Epithelial cell of proximal tubule (primary cell): ENCODE measurements at places on chromosomes 5 and 9. TPM values are rescaled to one million over a fixed set of nuclear protein-coding genes. Genes with fewer than 3 reads are reported as not detected.
A peak's percentile ranks its signal among the peaks of the same experiment; 100 is the strongest.

GRCh38 chr5:136529081-136529480, 163.7 kb upstream of the TRPC7 start:
- DNase-seq, result no peak

GRCh38 chr9:105554042-105554441, 3.9 kb upstream of the FKTN start:
- DNase-seq, result no peak

- DNase-seq, result no peak
Observed at GRCh38 chr9:119477197-119477596, 108.0 kb upstream of the BRINP1 start.

DNA sequence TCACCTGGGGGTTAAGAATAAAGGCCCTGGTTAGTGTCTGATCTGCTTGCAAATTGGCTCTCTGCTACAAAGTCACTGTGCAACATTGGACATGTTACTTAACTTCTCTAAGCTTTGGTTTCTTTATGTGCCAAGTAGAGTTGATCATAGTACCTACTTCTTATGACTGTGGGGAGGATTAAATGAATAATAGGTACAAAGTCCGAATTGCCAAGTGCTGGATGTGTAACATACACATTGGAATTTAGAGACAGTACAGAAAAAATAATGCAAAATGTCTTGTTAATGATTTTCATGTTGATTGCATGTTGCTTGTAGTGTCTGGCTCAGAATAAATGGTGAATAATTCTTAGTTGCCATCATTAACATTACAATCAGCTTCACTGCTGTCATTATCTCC, 2.2 kb downstream of the DOCK8 start:
- DNase-seq, result no peak

DNA sequence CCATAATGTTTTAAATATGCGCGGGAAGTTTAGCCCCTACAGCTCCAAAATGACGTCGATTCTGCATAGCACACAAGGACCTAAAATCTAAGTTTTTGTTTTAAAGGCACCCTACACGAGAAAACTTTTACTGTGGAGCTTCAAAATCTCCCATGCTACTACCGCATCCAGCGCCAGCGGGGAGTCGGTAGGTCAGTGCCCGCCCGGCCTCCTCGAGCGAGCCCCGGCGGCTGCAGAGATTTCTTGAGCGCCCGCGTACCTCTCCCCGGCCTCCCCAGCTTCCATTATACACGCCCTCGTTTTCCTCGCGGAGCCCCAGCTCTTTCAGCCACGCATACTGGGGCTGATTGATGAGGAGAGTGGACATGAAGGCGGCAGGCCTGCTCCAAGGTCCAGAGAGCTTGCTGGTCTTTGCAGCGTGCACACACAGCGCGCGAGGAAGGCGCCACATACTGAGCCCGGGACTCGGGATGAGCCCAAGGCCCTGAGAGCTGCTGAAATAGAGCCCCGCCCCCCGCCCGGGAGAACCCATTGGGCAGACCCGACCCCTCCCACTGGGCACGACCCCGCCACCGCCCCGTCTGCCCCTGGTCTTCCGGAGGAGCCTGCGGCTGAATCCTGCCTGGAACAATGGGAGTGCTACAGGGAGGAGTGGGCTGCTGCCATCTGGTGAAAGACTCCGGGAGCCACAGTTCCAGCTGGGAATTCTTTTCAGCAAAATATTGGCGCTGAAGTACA, at the start of gene ALDH7A1:
Gene ALDH7A1 (minus strand): TSS at position 472 of the 738 bp plus-strand sequence. CDS start 21 bp downstream, at position 451.
- DNase-seq, result peak; percentile 59

- no peak for DNase-seq
Observed at GRCh38 chr5:100840370-100840769, 62.7 kb downstream of the ST8SIA4 start.

GRCh38 chr9:137721899-137722298, 103.1 kb downstream of the EHMT1 start:
- no peak for DNase-seq

DNA sequence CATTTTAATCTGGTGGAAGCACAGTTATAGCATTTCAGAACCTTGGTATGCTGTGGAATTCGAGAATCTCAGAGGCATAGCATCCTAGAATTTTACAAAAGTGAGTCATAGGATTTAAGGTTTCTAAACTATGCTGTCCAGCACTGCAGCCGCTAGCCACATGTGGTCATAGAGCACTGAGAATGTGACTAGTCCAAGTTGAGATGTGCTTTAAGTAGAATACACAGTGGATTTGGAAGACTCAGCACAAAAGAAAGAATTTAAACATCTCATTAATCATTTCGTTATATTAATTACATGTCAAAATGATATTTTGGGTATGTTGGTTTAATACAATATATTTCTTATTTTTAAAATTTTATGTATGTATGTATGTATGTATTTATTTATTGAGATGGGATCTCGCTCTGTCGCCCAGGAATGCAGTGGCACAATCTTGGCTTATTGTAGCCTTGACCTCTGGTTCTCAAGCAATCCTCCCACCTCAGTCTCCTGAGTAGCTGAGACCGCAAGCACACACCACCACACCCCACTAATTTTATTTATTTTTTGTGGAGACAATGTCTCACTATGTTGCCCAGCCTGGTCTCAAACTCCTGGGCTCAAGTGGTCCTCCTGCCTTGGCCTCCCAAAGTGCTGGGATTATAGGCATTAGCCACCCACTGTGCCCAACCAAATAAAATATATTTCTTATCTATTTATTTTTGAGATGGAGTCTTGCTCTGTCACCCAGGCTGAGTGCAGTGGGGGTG, 20.4 kb upstream of the RPS14 start:
- DNase-seq, result peak; percentile 90

GRCh38 chr9:5111696-5112095, 73.7 kb downstream of the INSL6 start:
- no peak for DNase-seq

DNA sequence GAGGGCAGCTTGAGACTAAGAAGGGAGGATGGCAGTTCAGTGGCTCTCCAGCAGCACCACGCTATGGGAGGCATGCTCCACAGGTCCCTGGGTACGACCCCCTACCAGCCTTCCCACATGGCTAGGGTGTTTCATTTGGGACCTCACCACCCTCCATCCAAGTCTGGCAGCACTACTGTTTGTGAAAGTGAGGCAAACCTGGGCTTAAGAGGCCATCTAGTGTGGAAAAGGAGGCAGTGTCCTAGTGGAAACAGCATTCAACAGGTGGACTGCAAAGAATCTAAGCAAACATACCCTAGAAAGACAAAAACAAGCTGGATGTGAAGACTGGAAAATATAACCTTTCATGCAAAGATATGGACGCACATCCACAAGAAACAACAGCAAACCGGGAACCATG, 4.8 kb upstream of the C5orf47 start:
- no peak for DNase-seq

DNA sequence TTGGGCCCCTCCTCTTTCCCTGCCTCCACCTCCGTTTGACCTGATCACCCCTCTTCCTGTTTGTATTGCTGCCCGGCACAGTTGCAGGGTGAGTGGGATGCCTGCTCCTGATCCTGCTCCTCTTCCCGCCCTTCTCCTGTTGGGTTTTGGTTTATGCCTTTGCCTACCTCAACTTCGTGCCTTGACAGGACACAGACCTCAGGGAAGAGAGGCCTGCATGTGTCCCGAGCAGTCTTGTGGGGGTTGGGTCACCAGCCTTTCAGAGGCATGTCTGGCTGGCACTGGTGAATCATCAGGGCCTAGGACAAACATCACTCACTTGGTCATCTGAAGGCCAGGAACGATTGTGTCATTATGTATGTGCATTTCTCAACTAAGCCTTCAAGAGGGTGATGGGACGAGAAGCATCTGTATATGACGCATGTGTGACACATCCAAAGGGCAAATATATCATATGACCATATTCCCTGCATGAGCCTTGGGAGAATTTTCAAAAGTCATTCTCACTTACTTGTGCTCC, 56.9 kb downstream of the NPR3 start:
- DNase-seq, result peak; percentile 40

GRCh38 chr9:98778251-98778650, 18.1 kb downstream of the ANKS6 start:
- no peak for DNase-seq

DNA sequence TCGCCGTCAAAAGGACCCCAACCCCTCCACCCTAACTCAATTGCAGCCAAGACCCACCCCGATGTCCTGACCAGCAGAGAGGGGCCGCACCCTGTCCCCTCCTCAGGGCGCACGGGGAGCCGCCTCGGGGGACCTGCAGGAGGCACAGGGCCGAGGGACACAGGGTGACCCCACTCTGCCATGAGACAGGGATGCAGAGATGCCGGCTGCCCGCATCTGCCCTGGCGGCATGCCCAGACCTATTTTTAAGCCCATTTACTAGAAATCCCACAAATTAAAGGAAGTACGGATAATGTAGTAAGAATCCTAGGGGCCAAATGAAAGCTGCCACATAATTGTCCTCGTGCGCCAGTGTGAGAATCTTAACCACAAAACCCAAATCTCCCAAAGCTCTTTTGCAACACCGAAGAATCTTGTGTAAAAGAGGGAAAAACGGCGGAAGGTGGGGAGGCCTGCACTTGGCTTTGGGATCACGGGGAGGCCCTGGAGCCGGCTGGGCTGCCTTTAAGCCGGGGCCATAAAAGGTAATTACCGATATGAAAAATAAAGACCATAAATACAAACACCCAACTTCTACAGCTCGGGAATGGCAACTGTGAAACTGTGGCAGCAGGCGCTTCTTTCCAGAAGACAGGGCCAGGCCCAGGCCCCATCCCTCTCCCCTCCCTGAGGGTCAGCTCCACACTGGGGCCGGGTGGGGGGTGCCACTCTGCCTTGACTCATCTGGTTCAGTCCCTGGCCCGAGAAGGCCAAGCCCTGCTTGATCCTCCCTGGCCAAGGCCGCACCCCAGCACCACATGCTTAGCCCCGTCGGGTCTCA, 35.0 kb downstream of the NACC2 start:
- DNase-seq, result no peak

The EIF4EBP3 gene
- 2.8 and 5.2 TPM in 2 replicates for total RNA-seq

The IL9 gene
- total RNA-seq, result not detected in 2 replicates

The DBH gene
- total RNA-seq, result not detected in 2 replicates

The TLR4 gene
- 1.7 and 7.2 TPM in 2 replicates for total RNA-seq

The FAT2 gene
- under 0.01 and 0.07 TPM in 2 replicates for total RNA-seq

The SMAD5 gene
- total RNA-seq, result 32.9 and 34.1 TPM in 2 replicates

The EQTN gene
- not detected in 2 replicates for total RNA-seq
